GM13976 (cell line): ENCODE measurements at places on chromosomes 11 and 22.

GRCh38 chr11:66728693-66729385, at the start of gene SPTBN2:
SPTBN2 (minus strand) TSS chr11:66729216; CDS start chr11:66721240, 7,976 bp downstream.
- no peak for DNase-seq

- DNase-seq = no peak
These were observed 45.3 kb downstream of the PC start for GRCh38 chr11:66912911-66913310.

DNA sequence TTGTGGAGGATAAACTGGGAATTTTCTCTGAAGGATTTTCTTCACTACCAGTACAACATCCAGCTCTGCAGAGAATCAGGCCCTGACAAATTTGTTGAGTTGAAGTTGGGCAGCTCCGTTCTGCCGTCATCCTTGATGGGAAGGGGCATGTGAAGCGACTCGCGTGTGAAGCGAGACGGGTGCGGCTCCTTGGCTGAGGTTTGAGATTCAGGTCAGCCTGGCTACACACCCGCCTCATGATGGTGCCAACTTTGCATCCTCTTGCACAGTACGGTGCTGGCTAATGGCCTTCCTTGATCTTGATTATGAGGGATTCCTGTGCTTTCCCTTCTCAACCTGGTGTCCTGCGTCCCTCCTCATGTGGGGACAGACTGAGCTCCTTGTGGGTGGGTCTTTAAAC, 19.7 kb upstream of the CDC42EP2 start:
- no peak for DNase-seq

DNA sequence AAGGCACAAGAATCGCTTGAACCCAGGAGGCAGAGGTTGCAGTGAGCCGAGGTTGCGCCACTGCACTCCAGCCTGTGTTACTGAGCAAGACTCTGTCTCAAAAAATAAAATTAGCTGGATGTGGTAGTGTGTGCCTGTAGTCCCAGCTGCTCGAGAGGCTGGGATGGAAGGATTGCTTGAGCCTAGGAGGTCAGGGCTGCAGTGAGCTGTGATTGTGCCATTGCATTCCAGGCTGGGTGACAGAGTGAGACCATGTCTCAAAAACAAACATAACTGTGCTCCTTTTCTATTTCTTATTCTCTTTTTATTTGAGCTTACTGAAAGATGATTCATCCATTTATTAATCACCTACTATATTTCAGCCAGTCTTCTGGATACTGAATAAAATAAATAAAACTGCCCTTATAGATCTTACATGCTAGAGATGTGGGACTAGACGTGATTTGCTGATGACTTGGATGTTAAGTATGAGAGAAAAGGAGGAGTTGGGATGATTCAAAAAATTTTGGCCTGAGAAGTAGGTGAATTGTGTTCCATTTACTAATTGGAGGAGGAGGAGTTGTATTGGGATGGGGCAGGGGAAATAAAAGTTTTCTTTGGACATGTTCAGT, 18.0 kb downstream of the PAAF1 start:
- no peak for DNase-seq
